Activated CD4-positive, alpha-beta T cell treated with anti-CD3 and anti-CD28 coated beads, Interleukin-2, amount 50 U/mL, for 16 hours (primary cell): ENCODE measurements at places on chromosomes 5 and 9.

DNA sequence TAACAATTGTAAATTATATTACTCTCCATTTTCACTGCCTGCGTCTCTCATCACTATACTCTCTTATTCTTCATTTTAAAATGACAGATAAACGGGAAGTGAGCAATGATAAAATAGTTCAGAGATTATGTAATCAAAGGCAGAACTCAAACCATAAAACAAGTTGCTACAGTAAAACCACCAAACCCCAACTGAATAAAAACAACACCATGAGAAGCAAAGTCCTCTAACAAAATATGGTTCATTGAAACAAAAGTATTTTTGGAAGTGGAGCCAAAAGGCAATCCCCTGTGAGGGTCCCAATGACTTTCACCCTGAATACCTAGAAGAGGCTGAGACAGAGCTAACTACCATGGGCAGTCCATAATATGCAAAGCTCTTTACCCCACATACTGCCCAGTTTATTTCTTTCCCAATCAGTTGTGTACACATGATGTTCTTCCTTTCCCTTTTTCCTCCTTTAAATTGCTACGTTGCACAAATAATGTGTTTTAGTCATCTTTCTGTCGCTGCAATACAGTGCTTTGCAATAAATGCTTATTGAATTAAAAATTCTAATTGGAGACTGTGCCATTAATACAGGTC is 64.0 kb upstream of the PTGER4 start:
- peak; percentile 33 for DNase-seq

DNA sequence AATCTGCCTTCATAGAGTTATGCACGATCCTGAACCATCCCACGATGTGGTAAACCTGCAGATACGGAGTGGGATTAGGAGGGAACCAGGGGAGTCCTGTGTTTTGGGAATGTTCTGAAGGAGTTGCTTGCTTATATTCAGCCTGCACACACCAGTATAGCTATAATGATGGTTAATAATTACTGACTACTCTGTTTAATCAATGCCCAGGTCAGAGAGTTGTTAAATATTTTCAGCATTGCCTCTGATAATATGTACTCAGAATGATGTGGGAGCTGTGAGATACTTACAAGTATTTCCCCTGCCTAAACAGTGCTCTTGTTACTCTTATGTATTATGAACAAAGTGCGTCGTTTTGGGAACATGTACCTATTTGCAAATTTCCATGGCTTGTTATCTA is 34.8 kb upstream of the STK32A start:
- DNase-seq, result no peak

- no peak for DNase-seq
These were observed 2.8 kb downstream of the BRD3OS start for GRCh38 chr9:134028076-134028475.

- DNase-seq, result no peak
These were observed 261.7 kb downstream of the TRPM3 start for GRCh38 chr9:70859694-70860093.
